NCI-H1105 treated with DMSO at 0.1 percent for 48 hours (cell line): ENCODE measurements at places on chromosomes 11 and 22.
A peak's percentile ranks its signal among the peaks of the same experiment; 100 is the strongest.

DNA sequence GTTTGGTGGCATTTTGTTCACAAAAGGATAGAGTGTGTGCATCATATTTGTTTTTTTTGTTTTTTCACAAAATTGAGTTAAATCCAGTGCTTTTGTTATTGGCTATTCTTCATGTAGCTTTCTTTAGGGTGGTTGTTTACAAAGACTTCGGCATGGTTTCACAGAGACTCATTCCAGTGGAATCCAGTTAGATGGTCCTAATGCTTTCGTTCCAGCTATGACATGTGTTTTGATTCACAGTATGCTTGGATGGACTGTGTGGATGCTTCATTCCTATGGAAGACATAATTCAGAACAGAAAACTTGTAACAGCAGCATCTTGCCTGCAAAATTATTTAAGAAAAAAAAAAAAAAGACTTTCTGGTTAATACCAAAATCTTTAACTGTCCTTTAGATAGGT lies 97.9 kb downstream of the PDHX start:
- no peak for DNase-seq

DNA sequence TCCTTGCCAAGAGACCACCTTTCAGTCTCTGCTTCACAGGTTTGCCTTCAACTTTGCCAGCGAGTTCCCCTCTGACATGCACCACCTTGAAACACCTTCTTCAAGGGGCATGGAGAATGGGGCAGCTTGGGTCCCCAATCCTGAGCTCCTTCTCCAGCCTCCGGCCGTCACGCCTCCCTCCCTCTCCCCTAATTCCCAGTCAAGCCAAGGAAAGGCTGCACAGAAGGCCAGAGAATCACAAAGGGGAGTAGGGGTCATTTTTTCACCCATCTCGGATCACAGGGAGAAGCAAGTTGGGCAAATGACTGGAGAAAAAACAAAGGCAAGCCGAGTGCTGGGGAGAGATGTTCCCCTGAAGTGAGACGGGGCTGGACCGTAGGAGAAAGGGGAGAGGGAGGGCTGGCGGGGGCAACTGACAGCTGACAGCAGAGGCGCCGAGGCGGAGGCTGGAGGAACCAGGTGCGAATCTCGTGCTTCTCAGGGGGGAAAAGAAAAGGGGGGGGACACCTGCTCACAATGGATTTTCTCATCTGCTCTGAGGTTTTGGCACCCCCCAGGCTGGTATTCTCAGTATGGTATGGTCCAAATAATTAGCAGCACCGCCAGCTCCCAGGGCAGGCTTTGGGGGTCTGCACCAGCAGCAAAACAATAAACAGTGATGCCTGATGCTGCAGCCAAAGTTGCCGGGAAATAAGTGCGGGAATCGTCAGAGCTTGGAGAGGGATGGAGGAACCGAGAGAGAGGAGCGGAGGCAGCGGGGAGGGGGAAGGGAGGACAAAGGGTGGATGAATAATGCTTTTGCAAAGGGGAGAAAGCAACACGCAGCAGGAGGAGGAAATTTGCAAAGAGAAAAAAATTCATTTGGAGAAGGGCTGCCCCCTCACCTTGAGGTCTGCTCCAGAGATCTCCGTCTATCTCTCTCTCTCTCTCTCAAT lies 644 bp downstream of the YPEL4 start:
- peak; percentile 20 for DNase-seq

DNA sequence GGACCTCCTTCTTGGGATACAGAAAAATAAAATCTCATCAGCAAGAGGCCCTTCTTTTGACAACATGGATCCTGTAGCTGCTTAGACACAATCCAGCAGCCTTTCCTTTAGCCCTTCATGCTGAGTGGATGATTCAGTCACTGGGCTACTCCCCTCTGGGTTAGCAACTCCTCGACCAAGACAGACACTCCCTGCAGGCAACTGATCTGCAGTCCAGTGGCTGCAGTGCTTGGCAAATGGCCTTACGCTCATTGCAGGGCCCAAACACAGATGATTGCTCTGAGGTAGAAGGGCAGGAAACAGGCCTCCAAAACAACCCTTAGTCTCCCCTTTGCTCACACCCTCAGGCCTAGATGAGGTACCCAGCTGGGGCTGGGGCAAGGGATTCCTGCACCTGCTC lies 73.2 kb upstream of the OPCML start:
- DNase-seq: no peak

DNA sequence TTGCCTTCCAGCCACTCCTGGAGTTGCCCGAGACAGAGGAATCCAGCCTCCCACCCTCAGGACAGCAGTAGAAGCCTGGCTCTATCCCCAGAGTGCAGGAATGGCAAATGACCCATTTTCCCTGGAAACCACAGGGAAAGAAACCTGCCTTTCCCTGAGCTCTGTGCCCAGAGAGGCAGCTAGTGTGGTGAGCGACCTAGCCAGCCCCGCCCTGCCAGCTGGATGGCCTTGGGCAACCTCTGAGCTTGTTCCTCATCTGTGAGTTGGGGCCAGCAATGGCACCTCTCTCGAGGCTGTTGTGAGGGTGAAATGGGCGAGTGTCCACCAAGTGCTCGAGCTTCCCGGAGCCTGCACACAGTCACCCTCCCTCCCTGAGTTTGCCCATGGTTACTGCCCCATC lies 3.7 kb downstream of the OMP start:
- no peak for DNase-seq

GRCh38 chr11:46336563-46337180 lies 10.6 kb upstream of the DGKZ start:
- no peak for DNase-seq

DNA sequence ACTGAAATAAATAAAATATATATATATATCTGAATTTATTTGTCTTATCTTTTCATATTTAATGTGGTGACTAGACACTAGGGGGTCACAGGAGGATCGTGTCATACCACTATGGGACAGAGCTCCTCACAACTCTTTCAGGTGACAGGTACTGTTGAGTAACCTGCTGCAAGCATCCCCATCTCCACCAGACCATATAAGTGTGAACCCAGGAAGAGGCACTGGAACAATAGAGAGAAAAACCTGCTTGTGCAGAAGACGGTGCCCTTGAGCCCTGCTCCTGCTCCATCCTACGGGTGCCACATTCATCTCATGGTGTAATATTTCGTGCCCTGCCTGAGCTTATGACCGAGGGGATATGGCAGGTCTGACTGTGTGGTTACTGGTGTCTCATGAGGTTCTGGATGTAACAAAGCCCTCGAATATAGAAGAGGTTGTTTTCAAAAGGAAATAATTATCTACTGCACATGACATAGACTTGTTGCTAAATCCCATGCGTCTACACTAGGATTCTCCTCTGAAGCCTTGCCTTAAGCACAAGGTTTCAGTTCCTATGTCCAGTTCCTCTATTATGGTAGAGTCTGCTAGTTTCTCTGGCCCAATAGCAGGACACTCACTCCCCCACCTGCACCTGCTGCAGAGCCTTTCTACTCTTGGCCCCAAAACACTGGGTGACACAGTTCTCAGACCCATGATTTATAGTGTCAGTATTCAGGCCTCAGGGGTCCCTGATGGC lies 70.4 kb downstream of the GGTLC2 start:
- DNase-seq: no peak

- no peak for DNase-seq
Measured at GRCh38 chr22:17115945-17116565, 5.1 kb downstream of the TMEM121B start.

DNA sequence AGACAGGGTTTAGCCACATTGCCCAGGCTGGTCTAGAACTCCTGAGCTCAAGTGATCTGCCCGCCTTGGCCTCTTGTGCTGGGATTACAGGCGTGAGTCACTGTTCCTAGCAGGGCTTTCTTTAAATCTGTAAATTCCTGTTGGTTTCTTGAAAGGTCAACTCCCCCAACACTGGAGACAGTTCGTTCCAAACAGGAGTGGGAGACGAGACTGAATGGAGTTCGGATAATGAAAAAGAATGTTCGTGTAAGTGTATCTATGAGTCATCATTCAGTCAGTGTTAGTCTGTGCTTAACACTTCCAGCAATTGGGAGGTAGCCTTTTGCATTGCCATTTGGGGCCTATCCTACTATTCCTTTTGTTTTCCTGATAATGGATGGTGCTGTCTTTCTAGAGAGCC lies 10.0 kb upstream of the BACE1-AS start:
- no peak for DNase-seq

DNA sequence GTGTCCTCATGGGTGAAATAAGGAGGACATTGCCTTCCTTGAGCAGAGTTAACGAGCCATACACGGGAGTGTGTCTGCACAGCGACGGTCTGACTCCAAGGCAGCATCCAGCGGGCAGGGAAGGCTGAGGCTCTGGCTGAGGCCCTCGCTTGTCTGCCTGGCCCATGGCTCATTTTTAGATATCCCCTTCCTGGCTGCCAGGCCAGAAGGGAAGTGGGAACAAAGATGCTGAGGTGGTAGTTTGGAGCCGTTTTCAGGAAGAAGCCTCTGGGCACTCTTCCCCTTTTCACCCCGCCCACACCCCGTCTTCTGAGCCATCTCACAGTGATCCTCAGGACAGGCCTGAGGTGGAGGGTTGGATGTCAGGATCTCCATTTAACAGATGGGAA lies 3.0 kb upstream of the SLCO2B1 start:
- DNase-seq: no peak

GRCh38 chr11:70029115-70029860 lies 48.8 kb upstream of the ANO1 start:
- DNase-seq: no peak

DNA sequence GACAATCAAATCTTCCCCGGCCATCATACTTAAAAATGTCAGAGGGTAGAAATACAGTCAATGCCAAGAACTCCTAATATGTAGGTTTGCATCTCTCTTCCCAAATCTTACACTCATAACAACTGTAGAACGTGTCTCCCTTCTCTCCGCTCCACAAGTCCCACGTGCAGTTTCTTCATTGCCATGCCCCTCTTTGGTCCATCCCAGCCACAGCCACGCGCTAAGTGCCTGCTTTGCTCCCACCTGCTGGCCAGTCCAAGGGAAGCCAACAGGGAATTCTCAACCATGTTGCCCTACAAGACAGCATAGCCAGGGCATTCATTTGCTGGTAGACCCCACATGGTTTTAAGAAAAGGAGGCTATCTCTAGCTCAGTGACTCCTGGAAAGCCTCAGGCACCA lies 420.6 kb upstream of the ISX start:
- DNase-seq: no peak

DNA sequence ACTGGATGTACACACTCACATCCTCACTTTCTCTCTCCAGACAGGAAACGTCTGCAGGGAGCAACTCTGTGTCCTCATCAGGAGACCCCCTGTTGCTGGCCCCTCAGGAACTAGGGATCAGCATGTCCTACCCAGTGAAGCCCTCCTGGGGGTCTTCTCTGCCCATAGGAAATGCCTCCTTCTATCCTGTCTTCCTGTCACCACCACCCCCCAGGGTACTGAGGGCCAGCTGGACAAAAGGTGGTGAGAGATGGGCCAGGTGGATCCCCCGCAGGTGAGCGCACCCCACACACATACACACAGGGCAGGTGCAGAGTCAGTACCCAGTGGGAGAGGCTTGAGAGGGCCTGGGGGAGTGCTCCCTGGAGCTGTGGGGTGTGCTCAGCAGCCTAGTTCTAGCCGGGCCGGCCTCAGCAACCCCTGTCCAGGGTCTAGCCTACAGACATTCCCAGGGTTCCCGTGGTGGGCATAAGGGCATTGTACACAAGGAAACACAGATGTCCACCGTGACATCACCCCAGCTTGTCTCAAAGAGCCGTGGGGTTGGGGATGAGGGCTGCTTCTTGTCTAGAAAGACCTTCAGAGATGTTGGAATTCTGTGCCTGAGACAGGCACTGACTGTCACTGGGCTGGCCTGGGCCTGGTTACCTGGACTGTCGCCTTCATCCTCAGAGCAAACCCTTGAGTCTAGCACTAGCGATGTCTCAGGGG lies 9.2 kb downstream of the GP1BB start:
- DNase-seq: no peak

DNA sequence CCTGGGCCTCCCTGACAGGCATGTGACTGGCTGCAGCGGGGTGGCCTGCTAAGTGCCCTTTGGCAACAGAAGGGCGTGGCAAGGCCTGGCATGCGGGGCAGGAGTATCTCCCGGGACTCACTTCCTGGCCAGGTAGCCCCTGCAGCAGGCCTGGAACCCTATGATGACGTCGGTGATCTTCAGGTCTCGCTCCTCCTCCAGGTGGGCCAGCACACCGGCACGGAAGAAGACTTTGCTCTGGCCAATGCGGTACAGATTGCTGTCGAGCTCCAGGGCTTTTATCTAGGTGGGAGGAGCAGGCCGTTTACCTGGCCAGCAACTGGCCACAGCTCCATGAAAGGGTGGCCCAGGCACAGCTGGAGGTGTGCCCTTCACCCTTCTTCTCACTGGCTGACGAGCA lies 50.9 kb downstream of the APOL1 start:
- no peak for DNase-seq

GRCh38 chr11:88122956-88123355 lies 52.3 kb downstream of the RAB38 start:
- no peak for DNase-seq

DNA sequence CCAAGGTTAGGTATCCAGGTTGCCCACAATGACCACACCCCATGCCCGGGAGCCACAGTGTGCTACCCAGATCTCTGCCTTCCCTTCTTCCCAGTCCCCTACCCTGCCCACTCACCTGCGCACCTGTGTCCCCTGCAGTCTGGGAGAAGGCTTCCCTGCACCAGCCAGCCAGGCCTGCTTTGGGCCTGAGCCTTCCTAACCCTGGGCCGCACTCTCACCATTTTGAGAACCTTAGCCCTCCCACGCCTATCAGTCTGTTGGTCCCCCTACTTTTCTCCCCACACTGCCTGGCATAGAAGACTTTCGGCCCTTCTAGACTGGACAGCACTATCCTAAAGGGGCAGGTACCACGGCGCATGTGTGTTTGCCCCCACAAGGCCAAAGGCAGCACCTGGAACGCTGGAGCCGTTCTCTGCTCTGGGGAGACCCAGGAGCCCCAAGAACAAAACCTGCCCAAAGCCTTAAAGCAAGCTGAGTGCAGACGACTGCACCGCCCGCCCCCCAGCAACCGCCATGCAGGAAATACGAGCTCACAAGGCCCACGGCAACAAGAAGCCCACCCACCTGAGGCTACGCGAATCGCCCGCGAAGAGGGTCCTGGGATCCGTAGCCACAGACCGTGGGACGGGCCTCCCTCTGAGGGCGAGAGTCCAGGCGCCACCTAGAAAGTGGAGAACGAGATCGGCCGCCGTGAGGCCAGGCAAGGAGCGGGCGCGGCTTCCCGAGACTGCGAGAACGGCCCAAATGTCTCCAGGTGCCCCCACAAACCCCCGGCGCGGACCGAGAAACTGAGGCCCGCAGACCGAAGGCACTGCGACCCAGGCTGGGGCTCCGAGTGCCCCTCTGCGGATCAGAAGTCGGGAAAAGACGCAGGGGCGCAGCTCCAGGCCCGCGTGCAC lies 546 bp downstream of the GNB1L start:
- DNase-seq: no peak

GRCh38 chr11:1436468-1437039 lies 46.8 kb downstream of the BRSK2 start:
- no peak for DNase-seq

DNA sequence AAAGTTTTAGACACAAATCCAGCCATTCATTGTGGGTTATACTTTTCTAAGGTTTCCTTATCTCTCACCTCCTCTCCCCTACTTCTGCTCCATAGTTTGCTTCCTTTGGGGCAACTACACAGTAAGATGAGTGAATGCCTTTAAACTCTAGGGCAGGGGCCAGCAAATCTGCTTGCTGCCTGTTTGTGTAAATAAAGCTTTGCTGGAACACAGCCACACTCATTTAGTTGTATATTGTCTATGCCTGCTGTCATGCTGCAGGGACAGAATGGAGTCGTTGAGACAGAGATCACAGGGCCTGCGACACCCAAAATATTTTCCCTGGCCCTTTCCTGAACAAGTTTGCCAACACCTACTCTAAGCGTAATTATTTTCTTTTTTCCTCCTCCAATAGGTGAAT lies 58.7 kb downstream of the TECTA start:
- DNase-seq: peak; percentile 90

GRCh38 chr11:86346513-86346912 lies 28.2 kb upstream of the CCDC81 start:
- no peak for DNase-seq

- DNase-seq: no peak
Measured at GRCh38 chr22:36762687-36763260, 13.1 kb downstream of the IFT27 start.
